Cardiac ventricle fibroblast (primary cell): ENCODE measurements at places on chromosomes 6 and 20. TPM values are rescaled to one million over a fixed set of nuclear protein-coding genes. Genes with fewer than 3 reads are reported as not detected.

SCRT2 gene
- total RNA-seq: not detected in 2 replicates

WFDC10B gene
- not detected in 2 replicates for total RNA-seq

TCF21 gene
- total RNA-seq: 26.9 and 28.5 TPM in 2 replicates

TRMT6 gene
- total RNA-seq: 6.9 and 10.3 TPM in 2 replicates
